ENCODE measurements at places on chromosomes 1 and 21.

DNA sequence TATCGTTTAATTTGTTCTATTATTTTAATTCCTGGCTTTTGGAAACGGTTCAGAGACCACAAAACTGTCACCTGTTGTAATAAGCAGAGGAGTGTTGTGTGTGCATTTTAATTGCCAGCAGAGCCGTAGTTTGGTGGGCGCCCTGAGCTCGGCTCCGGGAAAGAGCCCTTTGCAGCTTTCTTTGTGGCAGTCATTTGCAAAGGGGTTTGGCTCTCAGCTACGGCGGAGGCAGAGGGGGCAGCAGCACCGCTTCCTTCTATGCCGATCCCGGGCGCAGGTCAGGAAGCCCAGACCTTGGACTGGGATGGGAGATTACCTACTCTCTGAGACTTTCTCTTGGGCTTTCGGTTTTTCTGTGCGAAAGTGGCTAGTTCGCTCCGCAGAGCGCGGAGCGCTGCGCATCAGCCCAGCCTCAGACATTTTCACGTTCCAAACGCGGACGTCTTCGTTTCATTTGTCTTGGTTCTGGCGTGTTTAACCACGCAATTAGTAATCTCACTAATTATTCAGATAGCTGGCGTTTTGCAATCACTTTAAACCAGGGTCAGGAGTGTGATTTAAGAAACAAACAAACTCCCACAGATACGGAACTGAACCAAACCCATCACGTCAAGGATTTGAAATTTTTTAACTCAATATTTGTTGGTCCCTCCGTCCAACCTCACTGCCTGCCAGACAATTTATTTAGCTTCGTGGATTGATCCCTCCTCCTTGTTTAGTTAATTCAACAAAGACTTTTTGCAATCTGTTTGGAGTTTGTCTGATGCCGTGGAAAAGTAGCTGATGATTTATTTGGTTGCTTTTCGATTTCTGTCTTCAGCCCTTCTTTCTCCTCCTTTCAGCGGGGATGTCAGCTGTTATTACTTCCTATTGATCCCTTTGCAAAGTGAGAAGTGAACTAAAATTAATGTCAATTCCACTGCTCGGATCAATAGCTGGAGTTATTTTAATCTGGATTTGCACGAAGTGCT lies 3.9 kb downstream of the RNF220 start:
- no peak for DNase-seq

- no peak for DNase-seq
These were observed 40.4 kb upstream of the BMP8A start for GRCh38 chr1:39450956-39451606.

DNA sequence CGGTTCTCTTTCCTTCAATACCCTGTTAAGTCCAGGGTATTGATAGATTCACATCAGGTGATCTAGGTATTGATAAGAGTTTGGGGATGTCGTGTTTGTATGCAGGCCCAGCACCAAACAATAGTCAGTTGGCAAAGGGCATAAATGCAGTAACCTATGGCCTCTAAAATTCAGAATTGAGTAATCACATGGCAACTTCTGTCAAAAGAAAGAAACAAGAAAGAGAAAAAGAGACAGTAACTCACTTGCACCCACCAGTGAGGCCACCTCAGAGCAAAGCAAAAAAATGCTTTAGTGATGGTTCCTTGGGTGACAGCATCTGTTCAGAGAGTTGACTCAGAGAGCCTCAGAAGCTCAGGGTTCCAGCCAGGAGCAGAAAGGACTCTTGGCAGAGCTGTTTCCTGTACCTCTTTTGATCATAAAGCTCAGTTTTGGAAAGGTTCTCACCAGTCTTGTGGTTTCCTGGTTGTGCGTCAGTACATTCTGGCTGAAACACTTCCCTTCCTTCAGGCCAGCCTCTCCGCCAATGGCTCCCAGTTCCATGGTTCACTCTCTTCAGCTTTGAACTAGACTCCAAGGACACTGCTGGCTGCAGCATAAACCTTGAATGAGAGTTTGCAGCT lies 70.1 kb upstream of the GORAB start:
- no peak for DNase-seq

DNA sequence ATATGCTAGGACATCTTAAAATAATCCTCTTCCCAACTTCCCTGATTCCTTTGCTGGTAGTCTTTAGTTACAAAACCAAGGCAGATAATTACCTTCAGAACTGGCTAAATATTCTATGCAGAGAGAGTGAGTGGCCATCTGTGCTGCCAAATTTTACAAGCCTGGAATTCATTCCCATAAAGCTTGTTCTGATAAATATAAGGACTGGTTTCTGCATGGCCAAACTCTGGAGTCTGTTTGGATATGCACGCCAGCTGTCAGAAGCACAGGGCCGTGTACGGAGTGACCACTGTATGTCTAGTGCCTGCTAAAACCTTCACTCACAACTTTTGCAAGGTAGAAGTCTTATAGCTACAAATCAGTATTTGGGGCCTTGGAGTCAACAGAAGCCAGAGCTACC lies 66.5 kb upstream of the RAVER2 start:
- no peak for DNase-seq

- no peak for DNase-seq
These were observed 114.5 kb upstream of the SOD1 start for GRCh38 chr21:31545036-31545435.

DNA sequence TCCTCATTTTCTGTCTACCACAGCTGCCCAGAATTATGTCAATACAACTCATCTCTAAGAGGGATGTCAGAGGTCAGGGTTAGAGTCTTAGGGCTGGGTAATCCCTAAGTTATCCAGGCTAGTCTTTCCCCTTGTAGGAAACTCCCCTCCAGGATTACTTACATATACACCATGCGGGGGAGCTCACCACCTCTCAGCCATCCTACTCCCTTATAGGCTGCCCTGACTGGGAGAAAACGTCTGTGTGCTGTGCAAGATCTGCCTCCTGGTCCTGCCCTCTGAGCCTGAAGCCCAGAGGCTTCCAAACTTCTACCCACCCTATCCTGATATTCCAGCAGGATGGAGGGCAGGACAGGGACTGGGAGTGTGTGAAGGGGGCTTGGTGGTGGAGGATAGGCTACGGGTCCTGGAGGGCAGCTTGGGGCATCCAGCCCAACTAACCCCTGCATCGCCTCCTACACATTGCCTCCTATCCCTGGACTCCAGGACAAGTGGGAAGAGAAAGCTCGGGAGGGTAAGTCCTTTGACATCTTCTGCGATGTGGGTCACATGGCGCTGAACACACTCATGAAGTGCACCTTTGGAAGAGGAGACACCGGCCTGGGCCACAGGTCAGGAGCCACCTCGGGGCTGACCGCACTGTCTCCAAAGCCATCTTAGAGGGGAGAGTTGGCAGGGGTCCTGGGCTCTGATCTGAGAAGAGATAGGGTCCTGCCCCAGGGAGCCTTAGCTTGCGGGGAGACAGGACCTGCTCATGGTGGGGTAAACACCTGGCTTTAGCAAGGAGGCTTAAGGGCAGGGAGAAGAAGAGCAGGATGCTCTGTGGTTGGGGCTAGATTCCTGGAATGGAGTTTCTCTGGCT lies 14.4 kb downstream of the CYP4B1 start:
- no peak for DNase-seq

DNA sequence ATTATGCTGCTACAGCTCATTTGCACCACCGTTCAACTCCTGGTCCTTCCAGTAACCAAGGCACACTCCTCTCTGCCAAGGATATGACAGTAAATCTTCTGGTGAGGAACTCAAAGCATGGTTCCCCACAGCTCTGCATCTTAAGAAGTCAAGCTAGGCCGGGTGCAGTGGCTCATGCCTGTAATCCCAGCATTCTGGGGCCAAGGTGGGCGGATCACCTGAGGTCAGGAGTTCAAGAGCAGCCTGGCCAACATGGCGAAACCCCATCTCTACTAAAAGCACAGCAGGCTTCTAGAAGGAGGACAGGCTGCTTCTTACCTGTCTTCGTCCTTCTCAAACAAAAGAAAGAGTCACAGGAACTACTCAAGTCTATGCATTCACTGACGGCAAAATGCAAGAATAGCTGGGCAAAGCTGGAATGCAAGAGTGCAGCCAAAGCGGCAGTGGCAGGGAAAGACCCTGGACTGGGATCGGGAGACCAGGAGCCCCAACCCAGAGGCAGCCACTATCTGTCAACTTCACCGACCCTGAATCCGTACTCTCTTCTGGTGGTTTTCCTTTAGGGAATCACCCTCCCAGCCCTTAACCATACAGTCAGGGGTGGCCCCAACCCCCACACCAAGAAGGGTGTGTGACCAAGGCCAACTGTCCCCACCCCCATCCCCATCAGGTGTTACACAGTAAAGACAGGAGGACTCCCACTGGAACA lies 75.5 kb downstream of the NPHP4 start:
- no peak for DNase-seq

DNA sequence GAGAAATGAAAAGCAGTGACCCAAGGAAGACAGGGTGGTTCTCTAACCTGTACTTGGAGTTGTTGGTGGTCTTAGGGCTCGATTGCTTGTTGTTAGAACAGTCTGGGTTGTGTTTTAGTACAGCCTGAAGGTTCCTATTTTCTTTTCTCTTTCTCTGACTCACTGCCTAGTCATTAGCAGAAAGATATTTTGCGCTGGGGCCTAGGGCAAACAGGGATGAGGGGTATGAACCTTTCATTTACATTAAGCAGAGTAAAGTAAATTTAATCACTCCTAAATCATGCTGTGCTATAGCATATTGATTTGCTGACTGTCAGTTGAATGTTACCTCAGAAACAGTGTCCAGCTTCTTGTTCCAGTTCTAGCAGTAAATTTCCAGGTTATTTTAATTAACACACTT lies 197.2 kb downstream of the RWDD3 start:
- DNase-seq: no peak

DNA sequence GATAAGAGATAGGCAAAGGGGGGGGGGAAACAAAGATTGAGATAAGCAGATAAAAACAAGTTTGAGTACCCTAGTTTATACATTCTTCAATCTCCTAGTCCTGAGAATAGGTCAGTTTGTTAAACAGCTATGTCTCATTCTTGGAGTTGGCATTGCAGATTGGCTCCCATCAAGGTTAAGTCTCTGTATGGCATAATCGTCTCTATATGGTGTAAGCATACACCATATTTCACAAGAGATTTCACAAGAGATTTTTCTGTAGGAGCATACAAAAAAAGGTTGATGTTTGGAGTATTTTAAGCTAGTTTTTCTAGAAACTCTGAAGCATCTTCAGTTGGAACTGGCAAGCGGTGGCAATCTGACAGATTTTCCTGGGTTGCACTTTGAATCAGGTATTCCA lies 35.8 kb downstream of the NCAM2 start:
- no peak for DNase-seq

GRCh38 chr1:232413674-232414073 lies 216.3 kb downstream of the SIPA1L2 start:
- no peak for DNase-seq

- no peak for DNase-seq
These were observed 3.8 kb upstream of the BCAS2 start for GRCh38 chr1:114585231-114585630.

- DNase-seq: no peak
These were observed 29.8 kb upstream of the BMP8B start for GRCh38 chr1:39818482-39818881.

DNA sequence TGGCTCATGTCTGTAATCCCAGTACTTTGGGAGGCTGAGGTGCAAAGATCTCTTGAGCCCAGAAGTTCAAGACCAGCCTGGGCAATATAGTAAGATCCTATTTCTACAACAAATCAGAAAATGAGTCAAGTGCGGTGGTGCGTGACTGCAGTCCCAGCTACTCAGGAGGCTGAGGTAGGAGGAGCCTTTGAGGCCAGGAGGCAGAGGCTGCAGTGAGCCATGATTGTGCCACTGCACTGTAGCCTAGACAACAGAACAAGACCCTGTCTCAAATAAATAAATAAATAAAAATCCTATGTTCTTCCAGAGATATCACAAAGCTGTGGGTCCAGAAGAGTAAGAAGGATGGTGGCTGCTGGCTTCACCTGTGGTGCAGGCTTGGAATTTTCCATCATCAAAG lies 22.1 kb downstream of the CDA start:
- no peak for DNase-seq

DNA sequence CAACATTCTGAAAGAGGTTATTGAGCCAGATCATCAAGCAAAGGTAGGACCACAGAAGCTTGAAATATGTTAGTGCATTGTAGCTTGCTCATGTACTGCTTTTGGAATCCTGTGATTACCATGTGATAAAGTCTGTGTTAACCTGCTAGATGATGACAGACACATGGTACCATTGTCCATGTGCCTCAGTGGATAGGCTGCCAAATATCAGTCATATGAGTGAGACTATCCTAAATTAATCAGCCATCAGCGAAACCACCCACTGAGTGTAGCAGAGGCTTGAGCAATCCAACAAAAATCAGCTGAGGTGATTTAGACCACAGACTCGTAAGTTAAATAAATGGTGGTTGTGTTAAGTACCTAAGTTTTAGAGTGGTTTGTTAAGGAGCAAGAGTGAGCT lies 32.7 kb upstream of the CRB1 start:
- DNase-seq: no peak

DNA sequence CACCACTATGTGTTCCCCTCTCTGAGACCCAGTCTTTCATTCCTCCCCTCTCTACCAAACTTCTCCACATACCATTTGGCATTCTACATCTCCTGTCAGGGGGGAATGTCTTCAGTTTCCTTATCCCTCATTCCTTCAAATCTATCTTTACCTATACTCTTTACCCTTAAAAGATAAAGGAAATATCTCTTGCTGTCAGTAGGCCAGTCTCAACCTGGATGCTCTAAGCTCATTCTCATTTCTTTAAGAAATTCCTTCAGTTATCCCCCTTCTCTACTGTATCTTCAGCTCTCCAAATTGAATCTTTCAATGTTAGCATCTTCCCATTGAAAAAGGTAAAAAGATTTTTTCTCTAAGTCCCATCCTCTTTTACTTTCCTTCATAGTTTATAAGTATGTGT lies 6.5 kb downstream of the RO60 start:
- no peak for DNase-seq

DNA sequence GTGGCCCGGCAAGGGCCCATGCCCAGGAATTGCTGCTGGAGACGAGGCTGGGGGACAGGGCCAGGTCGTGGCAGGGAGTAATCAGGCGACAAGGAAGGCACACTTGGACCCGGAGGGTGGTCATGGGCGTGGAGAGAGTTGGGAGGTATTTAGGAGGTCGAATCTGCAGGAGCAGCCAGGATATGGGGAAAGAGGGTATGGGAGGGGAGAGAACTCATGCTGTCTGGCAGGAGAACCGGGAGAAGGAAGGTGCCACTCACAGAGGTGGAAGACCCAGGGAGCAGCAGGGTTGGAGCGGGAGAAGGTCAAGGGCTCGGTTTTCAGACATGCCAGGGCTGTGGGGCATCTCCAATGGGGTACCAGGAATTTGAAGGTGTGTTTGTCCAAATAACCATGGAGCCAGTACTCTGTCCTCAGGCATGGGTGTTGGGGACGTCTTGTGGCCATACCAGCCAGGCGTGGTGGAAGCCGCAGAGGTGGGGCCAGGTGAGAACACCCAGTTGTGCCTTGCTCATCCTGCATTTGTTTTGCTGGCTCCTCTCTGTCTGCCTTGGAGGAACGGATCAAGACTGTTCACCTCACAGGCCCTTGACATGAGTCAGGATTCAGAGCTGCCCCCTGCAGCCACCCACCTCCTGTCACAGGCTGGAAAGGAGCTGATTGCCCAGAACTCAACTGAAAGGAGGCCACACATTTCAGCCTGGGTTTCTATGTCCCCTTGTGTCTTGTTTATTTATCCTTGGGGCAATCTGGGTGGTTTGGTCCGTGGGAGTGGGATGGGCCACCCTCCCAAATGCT lies 111.6 kb downstream of the SPSB1 start:
- no peak for DNase-seq
